ENCODE measurements at places on chromosomes 16 and 17.

- no peak for DNase-seq
These were observed 56.1 kb downstream of the AMFR start for GRCh38 chr16:56369202-56369601.

- DNase-seq = peak; percentile 52
These were observed 3.0 kb downstream of the PFN1 start for GRCh38 chr17:4945176-4945943.

DNA sequence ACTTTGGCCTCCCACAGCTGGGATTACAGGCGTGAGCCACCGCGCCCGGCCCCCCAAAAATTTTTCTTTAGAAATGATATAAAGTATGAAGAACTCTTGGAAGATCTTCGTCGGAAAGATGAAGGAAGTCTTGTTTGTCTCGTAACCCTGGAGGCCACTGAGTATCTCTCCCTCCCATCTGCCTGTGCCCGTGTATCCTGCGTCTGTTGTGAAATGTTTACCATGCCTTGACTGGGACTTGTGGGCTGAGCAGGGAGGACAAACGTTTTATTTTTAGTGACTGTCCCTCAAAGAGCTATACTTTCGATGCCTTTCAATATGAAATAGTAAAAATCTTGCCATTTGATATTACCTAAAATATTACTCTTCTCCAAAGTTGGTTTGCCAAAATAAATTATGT lies 121.2 kb downstream of the RPTOR start:
- no peak for DNase-seq

- DNase-seq = no peak
These were observed 131.7 kb upstream of the HSBP1 start for GRCh38 chr16:83676086-83676485.

DNA sequence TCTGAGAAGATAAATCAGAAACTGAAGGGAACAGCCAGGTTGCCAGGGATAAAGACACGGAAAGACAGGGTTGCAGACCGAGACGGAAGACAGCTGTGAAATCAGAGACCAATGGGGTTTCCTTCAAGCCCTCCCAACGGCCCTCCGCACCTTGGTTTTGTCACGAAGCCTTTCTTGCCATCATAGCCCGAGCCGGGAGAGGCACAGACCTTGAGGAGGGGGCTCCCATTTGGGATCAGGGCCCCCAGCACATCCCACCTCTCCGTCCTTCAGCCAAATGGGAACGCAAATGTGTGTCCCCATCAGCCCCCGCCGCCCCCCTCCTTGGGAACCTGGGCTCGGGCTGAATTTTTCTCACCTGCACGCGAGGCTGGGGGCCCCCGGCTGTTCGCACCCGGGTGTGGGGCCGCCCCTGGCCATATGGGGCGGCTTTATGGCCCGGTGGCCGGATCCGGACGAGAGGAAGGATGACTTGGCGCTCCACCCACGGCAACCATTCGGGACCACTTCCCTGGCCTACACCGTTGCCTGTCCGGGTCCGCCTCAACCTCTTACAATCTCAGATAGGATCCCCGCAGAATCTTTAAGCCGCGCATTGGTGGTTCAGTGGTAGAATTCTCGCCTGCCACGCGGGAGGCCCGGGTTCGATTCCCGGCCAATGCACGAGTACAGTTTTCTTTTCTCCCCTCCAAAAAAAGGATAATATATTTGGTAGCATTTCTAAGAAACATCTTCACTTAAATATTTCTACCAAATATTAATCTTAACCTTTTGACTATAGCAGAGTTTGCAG lies 1.4 kb upstream of the HES7 start:
- peak; percentile 58 for DNase-seq

- no peak for DNase-seq
These were observed 19.5 kb downstream of the MYO15B start for GRCh38 chr17:75607086-75607485.

DNA sequence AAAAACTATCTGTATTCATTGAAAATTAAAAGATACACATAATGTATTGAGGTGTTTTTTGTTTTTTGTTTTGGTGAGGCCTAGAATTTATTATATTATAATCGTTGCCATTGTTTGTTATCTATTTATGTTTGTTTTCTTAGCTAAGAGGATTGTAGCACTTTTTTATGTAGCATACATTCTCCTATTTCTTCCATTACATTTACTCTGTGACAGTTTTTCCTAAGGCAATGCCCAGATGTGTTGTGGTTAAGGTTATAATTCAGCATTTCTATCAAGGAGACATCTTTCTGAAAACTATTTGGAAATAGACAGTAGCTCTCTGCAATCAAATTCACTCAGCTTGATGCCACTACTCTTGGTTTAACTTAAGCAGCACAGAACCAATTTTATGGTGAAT lies 161.6 kb downstream of the PPM1E start:
- no peak for DNase-seq

DNA sequence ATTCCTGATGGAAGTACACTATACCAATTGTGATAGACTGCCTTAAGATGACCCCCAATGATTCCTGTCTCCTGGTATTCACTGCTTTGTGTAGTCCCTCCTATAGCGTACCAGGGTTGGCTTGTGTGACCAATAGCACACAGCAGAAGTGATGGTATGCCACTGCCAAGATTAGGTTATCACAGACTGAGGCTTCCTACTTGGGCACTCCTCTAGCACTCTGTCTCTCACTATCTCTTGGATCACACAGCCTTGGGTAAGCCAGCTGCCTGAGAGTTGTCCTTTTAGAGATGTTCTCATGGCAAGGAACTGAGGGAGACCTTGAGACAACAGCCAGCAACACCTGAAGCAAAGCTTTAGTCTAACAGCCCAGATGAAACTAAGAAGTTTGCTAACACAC lies 12.7 kb upstream of the AMFR start:
- DNase-seq = no peak

- DNase-seq = no peak
These were observed 29.6 kb downstream of the ENDOV start for GRCh38 chr17:80444644-80444979.

- no peak for DNase-seq
These were observed 22.2 kb downstream of the ASPSCR1 start for GRCh38 chr17:81999587-81999975.

DNA sequence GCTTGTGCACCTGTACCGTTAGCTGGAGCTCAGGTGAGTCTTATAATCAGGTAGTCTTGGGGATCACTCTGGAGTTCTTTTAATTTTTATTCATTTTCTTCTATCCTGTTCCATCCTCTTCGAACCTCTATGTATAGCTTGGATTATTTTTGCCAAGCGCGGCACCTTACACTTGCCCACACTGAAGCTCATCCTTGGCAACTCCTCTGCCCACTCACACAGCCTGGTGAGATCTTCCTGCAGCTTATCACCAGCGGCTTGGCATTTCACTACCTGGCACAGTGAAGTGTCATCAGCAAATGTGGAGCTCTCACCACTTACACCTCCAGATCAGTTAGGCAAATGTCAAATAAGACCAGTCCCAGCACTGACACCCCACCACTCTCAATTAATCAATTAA lies 116.7 kb downstream of the CACNG3 start:
- DNase-seq = no peak

- DNase-seq = no peak
These were observed 4.6 kb upstream of the GAN start for GRCh38 chr16:81310045-81310644.

DNA sequence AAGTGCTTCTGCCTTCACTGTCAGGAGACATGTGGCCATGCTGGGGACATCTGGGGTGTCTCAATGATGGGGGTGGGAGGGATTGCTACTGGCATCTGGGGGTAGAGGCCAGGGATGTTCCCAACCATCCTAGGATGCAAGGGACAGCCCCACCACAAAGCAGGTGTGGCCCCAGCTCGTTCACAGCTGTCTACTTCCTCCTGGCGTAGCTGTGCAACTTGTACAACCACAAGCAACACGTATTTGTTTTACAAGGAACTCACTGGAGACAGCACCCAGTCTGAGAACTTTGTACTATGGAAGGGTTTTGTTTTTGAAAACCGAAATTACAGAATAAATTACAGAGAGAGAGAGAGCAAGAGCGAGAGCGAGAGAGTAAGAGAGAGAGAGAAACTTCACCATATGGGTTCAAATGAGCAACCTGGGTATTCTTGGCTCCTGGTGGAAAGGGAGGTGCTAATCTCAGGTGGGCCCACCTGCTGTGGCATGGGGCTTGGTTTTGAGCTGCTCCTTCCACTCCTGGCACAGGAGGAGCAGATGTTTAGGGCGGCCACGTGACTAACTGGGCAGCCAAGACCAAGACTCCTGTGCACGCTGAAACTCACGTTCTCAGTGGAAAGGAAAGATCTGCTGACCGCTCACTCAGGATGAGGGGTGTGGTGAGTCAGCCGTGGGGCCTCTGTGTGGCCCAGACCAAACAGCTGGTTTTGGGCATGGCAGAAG lies 17.5 kb upstream of the TNFRSF13B start:
- no peak for DNase-seq

- no peak for DNase-seq
These were observed 637 bp upstream of the CLN3 start for GRCh38 chr16:28492511-28492910.

- peak; percentile 46 for DNase-seq
These were observed 20.9 kb downstream of the RHBDL3 start for GRCh38 chr17:32286518-32286900.

DNA sequence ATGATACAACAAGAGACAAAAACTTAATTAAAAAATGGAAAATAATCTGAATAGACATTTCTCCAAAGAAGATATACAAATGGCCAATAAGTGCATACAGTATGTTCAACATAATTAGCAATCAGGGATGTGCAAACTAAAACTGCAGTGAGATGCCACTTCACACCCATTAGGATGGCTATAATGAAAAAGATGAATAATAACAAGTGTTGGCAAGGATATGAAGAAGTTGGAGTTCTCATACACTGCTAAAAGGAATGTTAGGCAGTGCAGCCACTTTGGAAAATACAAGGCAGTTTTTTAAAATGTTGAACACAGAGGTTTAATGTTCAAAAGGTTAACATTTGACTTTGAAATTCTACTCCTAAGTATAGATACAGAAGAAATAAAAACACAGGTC lies 69.8 kb downstream of the PCTP start:
- DNase-seq = no peak

- no peak for DNase-seq
These were observed 5.2 kb upstream of the CDH8 start for GRCh38 chr16:62041401-62041800.

DNA sequence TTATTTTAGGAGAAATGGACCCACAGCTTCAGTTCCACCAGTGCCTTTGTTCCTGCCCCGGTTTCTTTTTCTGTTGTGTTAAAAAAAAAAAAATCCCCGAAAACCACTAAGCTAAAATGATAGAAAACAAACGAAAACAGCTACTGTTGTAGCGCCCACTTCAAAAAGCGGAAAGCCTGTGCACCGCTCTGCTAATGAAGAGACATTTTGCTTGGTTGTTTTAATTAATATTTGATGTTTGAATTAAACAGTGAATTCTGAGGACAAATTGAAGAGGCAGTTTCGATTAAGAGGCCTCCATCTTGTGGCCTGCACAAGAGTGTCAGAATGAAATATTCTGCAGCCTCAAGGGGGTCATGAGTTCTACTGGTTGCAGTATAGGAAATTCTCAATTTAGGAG lies 186.7 kb downstream of the RPTOR start:
- no peak for DNase-seq

DNA sequence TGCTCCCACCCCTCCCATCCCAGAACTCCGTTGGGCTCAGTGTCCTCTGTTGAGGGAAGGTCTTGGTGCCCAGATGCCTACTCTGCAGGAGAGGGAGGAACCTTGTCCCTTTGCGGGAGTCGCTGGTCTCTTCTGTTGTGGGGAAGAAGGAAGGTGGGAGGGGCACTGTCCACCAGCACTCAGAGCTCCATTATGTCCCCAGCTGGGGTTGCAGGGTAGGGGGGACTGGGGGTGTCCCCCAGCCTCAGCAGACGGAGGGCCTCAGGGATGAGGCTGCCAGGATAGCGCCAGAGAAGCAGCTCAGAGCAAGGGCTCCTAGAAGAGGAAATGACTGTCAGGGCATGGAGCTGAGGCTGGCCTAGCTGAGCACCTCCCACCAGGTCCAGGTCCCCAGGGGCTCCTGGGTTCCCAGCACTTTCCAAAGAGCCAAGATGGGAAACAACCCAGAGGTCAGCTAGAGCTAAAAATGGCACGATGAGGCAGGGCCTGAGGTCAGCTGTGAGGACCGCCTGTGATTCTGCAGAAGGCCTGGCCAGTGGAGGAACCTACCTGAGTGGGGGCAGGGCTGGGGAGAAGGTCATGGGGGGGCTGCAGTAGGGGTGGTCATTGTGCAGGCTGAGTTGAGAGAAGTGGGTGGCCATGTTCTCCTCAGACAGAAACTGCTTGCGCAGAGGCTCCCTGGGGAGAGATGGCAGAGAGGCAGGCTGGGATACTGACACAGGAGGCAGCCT lies 893 bp downstream of the HCFC1R1 start:
- peak; percentile 14 for DNase-seq

DNA sequence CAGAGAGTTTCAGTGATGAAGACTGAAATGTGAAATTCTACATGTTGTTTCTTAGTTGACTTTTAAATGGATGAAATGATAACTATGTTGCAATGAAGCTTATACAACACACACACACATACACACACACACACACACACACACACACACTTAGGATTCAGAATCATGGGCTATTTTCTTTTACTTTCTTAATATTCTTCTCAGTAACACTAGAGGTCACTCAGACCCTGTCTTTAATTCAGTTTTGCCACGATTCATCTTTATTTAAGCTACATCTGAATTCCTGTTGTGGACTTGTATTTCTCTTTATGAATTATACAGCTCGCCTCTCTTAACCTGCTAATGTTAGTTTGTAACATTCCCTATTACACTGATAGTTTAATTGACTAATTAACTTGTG lies 109.6 kb upstream of the GOT2 start:
- no peak for DNase-seq

- no peak for DNase-seq
These were observed 114.3 kb upstream of the C16orf82 start for GRCh38 chr16:26952411-26952810.

GRCh38 chr17:47720754-47721533 lies 12.1 kb upstream of the TBX21 start:
- peak; percentile 58 for DNase-seq

- DNase-seq = no peak
These were observed 61.2 kb downstream of the HS3ST3A1 start for GRCh38 chr17:13540546-13540945.

DNA sequence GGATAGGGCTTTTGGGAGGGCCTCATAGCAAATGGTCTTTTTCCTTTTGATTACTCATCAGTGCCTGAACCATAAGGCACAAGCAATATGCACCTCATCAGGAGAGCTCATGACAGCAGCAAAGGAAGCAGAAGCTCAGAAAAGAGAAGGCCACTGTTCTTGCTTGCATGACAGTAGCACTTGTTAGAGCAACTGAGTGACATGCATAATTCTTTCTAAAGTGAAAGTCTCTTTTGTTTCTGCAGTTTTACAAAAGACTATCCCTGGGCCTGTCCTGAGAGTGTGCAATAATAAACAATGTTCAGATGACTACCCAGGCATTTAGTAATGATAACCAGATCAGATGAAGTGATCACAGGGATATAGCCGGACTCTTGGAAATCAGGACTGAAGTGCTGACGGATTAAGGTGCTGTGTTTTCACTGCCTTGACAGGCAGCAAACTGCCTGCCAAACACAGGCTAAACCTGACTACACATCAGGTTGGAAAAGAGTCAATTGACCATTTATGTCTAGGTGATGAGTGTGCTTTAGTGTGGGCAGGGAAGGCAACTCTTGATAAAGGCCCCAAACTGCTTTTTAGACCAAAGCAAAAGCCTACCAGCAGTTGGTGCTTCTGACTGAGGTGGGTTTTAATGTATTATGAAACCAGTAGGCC lies 1860.3 kb downstream of the TP53TG3F start:
- DNase-seq = no peak
